Effector memory CD4-positive, alpha-beta T cell (primary cell): ENCODE measurements at places on chromosomes 13 and 19.
A peak's percentile ranks its signal among the peaks of the same experiment; 100 is the strongest.

GRCh38 chr13:21055016-21055415 is 6.4 kb downstream of the LATS2 start:
- no peak for DNase-seq

DNA sequence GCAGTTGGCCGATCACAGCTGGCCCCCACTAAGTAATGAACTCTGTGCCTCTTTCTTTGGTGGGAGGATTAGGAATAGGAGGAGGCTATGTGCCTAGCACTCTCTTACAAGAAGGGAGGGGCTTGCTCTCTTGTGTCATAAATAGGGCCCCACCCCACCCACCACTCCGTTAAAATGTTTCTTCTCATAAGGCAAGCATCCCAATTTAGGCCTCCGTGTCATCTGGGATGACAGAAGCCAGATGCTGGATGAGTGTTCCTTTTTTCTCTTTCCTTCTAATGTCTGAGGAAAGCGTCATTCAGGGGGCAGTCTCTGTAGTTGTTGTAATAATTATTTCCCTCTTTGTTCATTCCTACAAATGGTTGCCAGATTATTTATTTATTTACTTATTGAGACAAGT is at the start of gene LIPE:
Gene LIPE (minus strand): TSS at position 76 of the 400 bp plus-strand sequence. CDS start 239 bp downstream, outside the sequence.
- no peak for DNase-seq

DNA sequence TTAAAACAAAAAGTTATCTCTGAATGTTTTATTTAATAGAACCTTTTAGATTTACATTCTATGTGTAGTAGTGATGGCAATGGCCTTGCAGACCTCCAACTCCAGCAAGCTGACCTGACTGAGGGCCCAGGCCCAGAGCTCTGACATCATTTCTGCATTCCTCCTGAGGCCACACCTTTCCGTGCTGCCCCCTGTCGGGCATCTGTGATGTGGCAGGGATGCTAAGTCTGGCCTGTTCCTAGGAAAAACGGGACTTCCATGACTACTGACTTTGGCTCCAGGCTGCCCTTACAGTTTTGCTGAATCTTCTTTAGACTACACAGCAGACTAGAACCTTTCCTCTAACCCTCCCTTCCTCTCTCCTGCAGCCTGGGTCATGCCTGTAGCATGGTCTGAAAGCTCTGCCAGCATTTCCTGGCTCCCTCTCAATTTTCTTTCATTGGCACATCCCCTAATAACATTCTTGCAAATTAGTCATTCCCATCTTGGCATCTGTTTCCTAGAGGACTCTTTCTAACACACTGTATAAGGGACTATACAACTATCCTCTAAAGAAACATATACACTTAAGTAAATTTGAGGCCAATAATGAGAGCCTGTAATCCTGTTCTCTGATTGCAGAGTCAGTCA is 249.1 kb downstream of the GPC5 start:
- DNase-seq = no peak

DNA sequence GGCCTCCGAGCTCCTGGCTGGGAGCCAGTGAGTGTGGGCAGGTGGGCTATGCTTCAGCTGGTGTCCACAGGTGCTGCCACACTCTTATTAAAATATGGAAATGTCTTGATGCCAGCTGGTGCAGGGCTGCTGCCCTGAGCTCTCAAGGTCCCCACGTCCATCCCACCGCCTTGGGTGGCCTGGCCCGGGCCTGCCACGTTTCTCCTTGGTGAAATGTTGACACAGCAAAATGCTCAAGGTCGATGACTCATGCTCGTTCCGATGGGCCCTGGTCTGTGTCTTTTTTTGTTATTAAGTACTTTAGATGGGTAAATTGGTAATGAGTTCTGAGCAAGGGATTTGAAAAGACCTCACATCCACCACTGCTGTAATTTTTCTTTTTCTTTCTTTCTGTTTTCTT is 524.7 kb downstream of the MYO16 start:
- no peak for DNase-seq

DNA sequence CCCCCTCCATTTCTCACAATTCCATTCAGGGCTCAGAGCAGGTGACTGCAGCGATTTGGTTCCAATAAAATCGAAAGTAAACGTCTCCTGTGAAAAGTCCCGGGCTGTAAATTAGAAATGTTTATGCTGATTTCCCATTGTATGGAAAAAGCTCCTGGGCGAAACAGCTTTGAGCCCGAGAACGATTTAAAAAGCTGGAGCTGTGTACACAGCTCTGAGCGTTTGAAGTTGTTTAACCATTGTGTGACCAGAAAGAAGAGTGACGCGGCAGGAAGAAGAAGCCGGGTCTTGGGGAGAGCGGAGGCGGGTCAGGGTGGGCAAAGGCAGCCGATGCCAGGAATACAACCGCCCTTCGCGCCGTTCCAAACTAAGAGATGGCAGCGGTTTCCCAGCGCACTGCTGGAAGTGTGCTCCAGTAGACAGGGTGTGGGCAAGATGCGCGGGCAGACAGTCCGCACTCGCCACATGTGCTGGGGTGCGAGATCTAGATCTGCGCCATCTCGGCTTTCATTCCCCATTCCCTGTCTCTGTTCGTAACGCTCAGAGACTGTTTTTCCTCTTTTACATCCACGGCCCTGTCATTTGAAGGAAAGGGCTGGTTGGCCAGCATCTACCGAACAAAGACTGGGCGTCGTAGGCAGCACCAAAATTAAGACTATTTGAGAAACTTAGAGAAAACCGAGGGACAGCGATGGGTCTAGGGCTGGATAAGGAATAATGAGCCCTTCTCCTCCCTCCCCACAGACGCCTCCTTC is 960 bp upstream of the GSX1 start:
- DNase-seq = no peak

GRCh38 chr13:91520952-91521351 is 122.5 kb downstream of the GPC5 start:
- DNase-seq = no peak

GRCh38 chr13:31000889-31001288 is 68.4 kb downstream of the TEX26 start:
- DNase-seq = no peak

- no peak for DNase-seq
Measured at GRCh38 chr19:44644402-44645016, 799 bp downstream of the PVR start.

- DNase-seq = no peak
Measured at GRCh38 chr13:41942462-41943094, 18.3 kb downstream of the VWA8 start.

DNA sequence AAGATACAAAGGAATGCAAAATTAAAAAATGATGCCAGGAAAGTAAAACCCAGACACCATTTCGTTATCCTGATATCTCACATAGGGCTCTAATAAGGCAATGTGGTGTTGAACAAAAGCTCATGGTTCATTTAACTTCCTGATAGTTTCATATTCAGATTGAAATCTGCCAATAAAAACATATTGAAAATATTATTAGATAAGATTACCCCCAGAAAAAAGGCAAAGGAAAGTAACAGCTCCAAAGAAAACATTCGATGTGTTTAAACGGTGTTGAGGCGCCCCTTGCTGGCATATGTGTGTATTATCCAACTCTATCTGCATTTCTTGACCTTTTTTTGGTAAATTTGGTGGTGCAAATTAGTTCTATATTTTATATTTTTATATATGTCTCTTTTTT is 75.9 kb downstream of the ESD start:
- DNase-seq = no peak

GRCh38 chr19:32857584-32857983 is 12.0 kb downstream of the SLC7A9 start:
- DNase-seq = no peak

- DNase-seq = no peak
Measured at GRCh38 chr13:82847595-82847994, 1034.7 kb downstream of the SLITRK1 start.

DNA sequence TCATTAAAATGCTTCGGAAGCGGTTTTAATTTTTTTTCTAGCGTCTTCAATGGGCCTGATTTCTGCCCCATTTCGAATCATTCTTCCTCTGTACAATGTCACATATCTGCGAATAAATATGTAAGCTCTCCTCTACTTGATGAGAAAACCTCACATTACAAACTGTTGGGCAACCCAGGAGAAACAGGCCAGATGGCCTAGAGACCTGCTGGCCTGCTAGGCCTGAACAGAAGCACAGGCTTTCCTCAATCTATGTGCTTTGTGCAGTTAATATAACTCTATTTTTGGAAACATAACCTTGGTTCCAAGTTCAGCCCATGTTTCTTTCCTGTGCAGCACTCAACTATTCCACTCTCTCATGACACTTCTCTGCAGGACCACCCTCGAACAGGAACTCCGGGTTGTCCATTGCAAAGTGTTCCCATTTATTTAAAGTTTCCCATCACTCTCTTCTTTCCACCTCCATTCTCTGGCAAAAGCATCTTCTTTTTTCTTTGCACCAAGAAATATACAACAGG is 42.0 kb downstream of the DCLK1 start:
- no peak for DNase-seq

DNA sequence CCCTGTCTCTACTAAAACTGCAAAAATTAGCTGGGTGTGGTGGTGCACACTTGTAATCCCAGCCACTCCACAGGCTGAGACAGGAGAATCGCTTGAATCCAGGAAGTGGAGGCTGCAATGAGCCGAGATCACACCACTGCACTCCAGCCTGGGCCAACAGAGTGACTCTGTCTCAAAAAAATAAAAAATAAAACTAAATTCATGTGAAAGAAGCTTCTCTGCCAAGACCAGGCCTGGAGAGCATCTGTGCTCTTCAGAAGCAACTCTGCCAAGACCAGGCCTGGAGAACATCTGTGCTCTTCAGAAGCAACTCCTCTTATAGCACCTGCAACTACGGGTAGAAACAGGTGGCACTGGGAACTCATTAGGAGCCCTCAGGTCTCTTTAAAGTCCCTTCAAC is 37.7 kb downstream of the CRYL1 start:
- no peak for DNase-seq

GRCh38 chr13:98048265-98048664 is 94.6 kb upstream of the FARP1 start:
- no peak for DNase-seq

- no peak for DNase-seq
Measured at GRCh38 chr19:37953171-37953917, 46.3 kb downstream of the SIPA1L3 start.

DNA sequence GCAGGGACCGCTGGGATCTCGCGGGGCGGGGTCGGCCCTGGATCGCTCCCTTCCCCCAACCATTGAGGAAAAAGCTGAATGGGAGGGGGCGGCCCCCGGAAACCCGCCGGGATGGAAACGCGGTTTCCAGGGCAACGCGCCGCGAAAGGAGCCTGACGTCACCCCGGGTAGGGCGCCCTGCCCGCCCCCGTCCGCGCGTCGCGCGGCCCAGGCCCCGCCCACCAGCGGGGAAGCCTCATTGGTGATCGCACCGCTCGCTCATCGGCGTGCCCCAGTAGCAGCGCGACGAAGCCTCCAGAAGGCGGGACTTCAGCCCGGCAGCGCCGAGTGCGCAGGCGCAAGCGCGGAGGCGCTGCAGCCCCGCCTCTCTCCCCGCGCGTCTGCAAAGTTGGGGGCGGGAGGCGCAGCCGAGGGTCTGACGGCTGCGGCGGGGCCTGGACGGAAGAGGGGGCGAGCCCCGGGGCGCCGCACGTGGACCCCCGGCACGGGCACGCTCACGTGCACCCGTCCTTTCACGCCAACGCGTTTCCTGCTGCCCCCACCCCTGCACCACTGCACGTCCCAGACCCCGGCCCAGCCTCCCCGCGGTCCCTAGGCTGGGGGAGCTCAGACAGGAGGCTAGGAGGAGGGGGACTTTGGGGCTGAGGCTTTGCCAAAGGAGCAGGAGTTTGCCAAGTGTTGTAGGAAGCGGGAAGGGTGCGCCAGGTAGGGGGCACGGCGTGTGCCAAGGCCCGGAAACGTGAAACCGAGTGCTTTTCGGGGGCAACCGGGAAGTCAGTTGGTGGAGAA is 8.2 kb upstream of the CIRBP start:
- DNase-seq = peak; percentile 96

DNA sequence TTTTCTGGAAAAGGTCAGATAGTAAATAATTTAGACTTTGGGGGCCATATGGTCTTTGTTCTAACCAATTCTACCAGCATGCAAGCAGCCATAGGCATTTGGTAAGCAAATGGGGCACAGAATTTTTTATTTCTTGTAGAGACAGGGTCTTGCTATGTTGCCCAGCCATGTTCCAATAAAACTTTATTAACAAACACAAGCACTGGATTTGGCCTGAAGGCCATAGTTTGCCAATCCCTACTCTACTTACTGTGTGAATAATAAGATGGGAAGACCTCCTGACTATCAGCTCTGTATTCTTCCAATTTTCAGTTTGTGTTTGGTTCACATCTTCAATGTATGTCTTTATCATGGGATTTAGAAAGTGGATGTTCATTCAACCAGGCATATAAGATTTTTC is 53.0 kb upstream of the SERP2 start:
- no peak for DNase-seq

- DNase-seq = no peak
Measured at GRCh38 chr13:99158846-99159245, 41.8 kb upstream of the UBAC2 start.

- no peak for DNase-seq
Measured at GRCh38 chr13:64958106-64958505, 2272.0 kb downstream of the PCDH9 start.

- DNase-seq = no peak
Measured at GRCh38 chr13:96821381-96821780, 172.9 kb downstream of the OXGR1 start.

DNA sequence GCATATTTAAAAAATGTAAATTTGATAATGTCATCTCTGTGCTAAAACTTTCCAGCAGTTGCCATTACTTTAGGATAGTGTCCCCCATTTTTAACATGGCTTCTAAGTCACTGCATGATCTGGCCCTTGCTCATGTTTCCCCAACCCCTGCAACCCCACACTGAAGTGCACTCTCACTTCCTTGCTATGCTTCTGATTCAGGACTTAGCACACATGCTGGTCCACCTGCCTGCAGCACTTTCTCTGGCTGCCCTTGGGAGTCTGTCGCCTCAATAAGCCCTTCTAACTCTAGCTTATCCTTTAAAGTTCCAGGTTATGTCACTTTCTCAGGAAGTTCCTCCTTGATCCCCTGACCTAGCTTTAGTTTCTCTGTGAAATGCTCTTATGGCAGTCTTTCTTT is 241.0 kb downstream of the POSTN start:
- no peak for DNase-seq

DNA sequence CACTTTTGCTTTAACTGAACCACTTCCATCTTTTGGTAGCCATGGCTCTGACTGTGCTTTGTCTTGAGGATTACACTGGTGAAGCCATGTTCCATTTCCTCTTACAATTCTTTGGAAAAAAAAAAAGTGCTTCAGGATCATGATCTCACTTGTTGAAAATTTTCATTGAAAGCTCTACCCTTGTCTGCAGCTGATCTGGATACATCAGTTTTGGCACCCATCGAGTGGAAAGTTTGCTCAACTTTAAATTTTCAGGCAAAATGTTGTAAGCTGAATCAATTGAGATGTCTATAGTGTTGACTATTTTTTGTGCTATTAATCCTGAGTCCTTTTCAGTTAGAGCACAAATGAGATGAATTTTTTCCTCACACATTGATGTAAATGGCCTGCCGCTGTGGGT is 48.3 kb upstream of the RFXAP start:
- no peak for DNase-seq

GRCh38 chr13:28494778-28495537 is at the start of gene FLT1:
TSS of gene FLT1 (minus strand) at chr13:28495128. CDS start at chr13:28494843, 285 bp downstream.
- no peak for DNase-seq

- no peak for DNase-seq
Measured at GRCh38 chr13:67643516-67644055, 413.4 kb upstream of the PCDH9 start.
